ENCODE measurements at places on chromosomes 7 and 10.

GRCh38 chr10:31816318-31816717, 112.3 kb downstream of the ARHGAP12 start:
- DNase-seq: peak; percentile 67

GRCh38 chr7:74403521-74404387, 50.0 kb upstream of the GTF2IRD1 start:
- DNase-seq: no peak

DNA sequence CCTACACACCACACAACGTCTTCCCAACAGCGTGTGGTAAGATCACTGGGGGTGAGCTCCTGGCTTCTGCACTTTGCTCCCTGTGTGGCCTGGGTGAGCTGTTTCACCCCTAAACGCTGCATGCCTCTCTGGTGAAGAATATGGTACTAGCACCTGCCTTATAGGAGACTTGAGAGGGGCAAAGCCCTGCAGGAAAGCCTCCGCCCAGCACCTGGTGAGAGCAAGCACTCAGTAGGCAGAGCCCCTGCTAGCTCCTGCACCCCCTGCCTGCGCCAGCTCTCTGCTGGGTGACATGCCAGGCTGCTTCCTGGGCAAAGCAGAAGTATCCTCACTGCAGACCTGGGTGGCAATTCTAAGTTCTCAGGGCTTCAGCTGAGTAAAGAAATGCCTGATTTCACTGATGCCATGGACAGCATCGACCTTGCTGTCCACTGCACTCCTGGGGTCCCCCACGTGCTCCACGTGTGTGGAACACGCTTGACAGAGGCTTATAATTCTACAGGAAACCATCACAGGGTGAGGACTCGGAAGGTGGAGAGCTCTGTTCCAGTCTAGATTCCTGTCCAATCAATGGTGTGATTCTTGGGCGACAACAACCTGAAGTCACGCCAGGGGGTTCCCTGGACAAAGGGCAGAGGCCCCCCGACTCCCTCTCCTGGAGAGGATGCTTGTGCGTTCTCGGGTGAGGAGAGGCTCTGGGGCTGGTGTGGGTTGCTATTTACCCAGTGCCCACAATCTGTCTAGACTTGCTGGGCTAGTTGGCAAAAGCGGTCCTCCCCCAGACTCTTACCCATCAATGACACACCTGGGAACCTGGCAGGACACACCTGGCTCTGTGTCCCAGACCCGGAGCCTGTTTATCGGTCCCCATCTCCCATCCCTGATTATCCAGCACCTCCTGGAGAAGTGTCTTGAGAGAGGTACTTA, 5.0 kb upstream of the CALML5 start:
- DNase-seq: no peak

GRCh38 chr10:79179164-79179956, 110.6 kb downstream of the ZMIZ1 start:
- no peak for DNase-seq

GRCh38 chr7:5420881-5421713, 2.5 kb downstream of the TNRC18 start:
- DNase-seq: peak; percentile 18

- no peak for DNase-seq
Measured at GRCh38 chr7:103833401-103833800, 156.1 kb downstream of the RELN start.

- DNase-seq: no peak
Measured at GRCh38 chr10:124977648-124978375, 35.9 kb downstream of the ZRANB1 start.

- DNase-seq: no peak
Measured at GRCh38 chr7:41837916-41838315, 135.0 kb upstream of the INHBA start.

DNA sequence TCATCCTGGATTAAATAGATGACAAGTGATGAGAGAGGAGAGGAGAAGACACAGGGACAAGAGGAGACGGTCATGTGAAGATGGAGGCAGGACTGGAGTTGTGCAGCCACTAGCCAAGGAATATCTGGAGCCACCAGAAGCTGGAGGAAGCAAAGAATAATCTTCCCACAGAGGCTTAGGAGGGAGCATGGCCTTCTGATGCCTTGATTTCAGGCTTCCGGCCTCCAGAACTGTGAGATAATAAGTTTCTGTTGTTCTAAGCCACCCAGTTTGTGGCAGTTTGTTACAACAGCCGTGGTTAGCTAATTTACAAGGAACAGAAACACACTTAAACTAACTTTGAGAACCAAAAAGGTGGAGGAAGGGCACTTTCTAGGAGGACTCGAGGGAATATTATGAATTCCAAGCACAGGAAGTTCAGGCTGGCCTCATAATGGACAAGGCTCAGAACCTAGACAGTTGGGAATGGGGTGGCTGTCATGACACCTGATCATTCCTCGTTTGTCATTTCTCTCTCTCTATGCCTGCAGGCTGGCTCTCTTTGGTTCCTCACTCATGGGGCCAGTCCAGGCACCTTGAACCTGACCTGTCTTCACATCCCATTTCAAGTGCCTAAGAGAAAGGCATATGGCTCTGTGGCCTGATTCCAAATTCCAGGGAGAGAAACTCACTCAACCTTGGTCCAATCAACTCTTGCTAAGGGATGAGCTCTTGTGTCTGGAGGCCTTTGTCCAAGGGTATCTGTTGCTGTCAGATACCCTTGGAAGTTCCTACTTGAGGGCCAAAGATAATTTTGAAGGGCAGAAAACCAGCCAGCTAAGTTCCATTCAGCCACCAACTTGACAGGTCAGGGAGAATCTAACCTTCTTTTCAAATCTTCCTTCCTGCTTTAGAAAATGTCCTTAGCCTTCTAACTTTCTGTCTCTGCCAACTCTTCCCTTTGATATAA, 33.5 kb upstream of the PDZD8 start:
- no peak for DNase-seq

- no peak for DNase-seq
Measured at GRCh38 chr7:130022115-130022514, 29.1 kb downstream of the ZC3HC1 start.

DNA sequence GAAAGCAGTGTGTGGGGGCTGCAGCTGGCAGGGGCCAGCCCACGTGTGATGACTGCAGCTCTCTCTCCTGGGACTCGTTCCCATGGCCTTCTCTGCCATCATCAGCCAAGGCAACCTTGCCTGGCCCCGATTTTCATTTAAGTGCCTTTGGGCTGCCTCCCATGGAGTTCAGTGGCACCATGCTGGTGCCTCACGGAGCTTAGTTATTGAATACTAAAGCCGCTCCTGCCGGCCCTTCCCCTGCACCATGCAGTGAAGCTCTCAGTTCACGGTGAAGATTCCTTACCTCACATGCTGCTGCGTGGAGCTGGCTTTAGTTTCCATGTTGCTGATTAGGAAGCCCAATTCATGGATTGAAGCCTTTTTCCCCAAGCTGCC, 141.5 kb upstream of the EEPD1 start:
- DNase-seq: no peak

GRCh38 chr7:157734676-157735640, 398.2 kb downstream of the DNAJB6 start:
- DNase-seq: no peak

GRCh38 chr7:116547347-116547746, 22.5 kb downstream of the CAV1 start:
- peak; percentile 52 for DNase-seq

- DNase-seq: peak; percentile 96
Measured at GRCh38 chr7:27647046-27647445, 15.6 kb downstream of the HIBADH start.

DNA sequence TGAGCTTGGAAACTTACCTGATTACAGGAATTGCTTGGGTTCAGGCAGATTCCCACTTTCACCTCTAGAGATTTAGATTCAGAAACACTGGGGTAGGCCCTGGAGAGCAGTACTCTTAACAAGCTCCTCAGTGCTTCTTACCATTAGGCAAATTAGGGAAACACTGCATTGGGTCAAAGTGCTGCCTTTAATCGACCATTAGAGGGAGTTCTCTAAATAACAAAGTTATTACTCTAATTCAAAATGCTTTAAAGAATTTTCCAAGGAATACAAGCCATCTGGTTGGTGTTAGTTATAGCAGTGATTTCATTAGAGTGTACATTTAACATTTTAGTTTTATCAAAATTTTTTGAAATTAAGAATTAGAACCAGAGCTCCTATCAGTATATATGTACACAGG, 324.5 kb downstream of the GFRA1 start:
- DNase-seq: peak; percentile 56

DNA sequence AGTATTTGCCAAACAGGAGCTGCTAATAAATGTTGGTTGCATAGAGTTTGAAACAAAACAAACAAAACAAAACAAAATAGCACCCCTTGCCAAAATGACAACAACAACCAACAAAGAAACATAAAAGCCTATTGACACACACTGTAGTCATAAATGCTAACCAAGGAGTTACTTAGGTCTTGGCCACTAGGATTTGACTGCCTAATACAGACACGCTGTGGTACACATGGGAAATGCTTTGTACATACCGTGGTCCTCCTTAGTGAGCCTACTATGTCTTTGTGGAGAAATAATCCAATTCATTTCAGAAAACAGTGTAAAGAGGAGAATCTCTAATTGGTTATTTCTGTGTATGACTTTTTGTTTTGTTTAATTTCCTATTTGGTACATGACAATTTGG, 53.2 kb upstream of the MTPN start:
- no peak for DNase-seq

- no peak for DNase-seq
Measured at GRCh38 chr10:83801983-83802382, 337.3 kb upstream of the GHITM start.

GRCh38 chr7:114985116-114985715, 63.3 kb downstream of the MDFIC start:
- DNase-seq: no peak

DNA sequence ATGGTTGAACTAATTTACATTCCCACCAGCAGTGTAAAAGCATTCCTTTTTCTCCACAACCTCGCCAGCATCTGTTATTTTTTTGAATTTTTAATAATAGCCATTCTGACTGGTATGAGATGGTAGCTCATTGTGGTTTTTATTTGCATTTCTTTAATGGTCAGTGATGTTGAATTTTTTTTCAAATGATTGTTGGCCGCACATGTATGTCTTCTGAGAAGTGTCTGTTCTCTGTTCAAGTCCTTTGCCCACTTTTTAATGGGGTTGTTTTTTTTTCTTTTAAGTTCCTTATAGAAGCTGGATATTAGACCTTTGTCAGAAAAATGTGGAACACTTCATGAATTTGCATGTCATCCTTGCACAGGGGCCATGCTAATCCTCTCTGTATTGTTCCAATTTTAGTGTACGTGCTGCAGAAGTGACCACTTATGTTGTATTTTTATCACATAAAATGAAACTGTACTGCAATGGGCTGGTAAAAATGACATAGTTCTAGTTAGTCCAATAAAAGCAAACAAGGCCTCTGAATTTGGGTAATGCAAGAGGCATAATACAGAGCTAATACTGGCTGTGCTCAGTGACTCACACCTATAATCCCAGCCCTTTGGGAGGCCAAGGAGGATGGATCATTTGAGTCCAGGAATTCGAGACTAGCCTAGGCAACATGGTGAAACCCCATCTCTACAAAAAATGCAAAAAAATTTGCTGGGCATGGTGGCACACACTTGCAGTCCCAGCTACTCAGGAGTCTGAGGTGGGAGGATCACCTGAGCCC, 70.3 kb downstream of the ABI1 start:
- peak; percentile 62 for DNase-seq
